ENCODE measurements at places on chromosomes 5 and 9.

- DNase-seq: no peak
These were observed 336.9 kb downstream of the DRD1 start for GRCh38 chr5:175107028-175107588.

GRCh38 chr5:76545184-76545583 is 78.0 kb downstream of the F2RL2 start:
- DNase-seq: no peak

GRCh38 chr9:20220286-20220685 is 402.0 kb downstream of the MLLT3 start:
- DNase-seq: no peak

GRCh38 chr5:10913841-10914240 is 152.8 kb upstream of the DAP start:
- DNase-seq: peak; percentile 86

- DNase-seq: peak; percentile 59
These were observed 623.3 kb downstream of the RAB3C start for GRCh38 chr5:59206132-59206581.

- DNase-seq: no peak
These were observed 164.4 kb downstream of the KDM4C start for GRCh38 chr9:6922124-6922676.

DNA sequence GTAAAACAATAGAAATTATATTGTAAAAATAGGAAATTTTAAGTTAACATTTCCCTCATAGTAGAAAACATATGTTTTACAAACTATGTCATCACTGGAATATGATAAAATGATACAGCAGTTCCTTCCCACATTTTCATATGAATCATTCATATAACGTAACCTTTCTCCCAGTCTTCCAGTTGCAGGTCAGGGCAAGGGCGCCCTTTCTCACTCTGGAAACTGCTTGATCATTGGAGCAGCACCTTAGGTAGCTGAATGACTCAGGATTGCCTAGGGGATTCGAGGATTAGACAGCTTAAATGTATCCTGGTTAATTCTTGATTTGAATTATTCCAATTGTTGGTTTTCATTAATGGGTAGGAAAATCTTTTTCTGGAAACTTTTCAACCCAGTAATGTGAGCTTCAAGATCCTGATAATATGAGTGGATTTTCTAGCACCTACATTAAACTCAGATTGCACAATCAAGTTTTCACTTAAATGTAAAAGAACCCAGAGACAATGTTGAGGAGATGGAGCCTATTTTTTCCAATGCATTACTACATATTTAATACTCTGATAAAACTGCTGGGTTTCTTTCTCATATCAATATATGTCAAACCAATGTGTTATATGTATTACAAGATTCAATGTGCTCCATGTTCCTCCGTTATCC is 32.6 kb upstream of the ANXA1 start:
- DNase-seq: no peak

DNA sequence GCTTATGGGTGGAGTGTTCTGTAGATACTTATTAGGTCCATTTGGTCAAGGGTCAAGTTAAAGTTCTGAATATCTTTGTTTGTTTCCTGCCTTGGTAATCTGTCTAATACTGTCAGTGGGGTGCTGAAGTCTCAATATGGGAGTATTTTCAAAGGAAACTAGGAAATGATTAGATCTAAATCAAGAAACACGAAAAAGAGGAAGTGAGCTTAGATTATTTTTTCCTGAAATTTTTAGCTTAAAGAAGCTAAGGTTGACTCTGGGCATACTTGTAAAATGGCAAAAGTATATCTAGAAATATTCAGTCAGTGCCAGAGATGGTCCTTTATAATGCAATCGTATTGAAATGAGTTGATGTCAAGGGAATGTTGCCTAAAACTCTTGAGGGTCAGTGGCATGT is 313.5 kb downstream of the ICE1 start:
- DNase-seq: no peak

- DNase-seq: no peak
These were observed 114.4 kb downstream of the PSD2 start for GRCh38 chr5:139910036-139910435.

DNA sequence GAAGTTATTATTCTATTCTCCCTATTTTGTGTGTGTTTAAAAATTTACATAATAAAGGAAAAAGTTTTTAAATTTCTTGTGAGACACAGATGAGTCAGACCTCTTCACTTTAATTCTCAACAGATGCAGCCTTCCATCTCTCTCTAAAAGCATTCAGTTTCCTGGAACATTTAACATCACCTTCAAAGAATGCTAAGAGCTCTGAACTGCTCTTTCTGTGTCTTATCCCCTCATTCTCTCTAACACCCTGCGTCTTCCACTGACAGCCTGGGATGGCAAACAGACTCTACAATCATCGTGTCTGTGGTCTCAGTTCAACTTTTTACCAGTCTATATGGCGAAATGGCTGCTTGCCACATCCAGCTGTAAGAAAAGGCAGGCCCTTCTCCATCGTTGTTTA is 173.0 kb downstream of the HINT1 start:
- peak; percentile 61 for DNase-seq

DNA sequence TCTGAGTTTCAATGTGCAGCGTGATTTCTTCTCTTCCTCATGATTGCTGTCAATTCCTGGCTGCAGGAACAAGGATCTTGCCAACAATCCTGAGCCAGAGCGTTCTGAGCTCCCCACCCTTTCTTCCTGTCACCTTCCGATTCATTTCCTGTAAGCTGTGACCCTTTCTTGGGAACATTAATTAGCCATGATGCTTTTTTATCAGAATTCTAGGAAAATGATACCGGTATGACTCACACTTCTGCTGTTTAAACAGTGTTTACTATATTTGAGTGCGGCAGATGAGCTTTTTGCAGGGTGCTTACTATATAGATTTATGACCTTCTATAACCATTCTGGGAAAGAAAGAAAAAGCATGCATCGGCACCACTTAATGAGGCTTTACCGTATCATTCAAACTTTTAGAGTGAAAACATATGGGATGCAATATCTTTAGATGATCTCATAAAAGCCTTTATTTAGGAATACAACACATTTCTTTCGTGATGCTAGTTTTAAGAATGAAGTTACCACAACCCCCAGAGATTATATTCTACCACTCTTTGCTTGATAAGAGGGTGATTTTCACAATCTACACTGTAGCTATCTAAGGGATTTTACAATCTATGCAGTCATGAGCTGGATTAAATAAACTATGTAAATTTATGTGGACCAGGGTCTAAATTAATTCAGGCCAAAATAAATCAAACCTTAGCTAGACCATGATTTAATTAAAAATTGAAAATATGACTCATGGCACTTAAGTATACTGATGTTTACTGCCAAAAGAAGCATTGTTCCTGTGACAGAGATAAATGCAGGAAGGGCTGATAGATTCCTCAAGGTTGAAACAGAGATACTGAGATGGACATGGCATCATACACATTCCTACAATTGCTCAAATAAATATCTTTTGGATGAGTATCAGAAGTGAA is 38.0 kb upstream of the OSMR start:
- DNase-seq: peak; percentile 77

GRCh38 chr5:32330126-32330971 is 17.6 kb upstream of the MTMR12 start:
- DNase-seq: no peak

DNA sequence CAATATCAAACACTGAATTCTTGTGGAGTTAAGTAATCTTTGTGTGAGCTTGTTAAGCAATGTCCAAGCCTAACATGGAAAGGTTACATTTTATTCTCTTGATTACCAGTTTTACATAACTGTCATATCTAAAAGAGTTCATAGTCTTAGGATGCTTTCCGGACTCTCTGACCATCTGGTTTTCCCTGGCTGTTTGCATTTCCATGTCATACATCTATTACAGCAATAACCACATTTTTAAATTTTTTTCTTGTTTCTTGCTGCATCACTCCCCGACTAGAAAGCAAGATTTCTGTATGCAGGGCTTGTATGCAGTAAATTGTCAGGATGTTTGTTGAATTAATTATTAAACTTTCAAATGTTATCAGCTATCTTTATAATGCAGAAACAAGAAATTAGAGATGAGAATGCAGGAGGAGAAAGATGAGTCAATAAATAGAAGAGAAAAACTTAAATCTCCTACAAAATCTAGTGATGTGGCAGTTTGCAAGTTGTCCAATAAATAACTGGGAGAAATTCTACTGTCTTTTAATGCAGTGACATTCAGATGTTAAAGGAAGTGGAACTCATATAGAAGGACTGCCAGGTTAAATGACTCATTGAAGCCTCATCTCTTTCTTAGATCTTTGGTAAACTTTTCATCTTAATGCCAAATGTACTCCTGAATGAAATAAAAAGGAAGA is 179.6 kb upstream of the SGCD start:
- peak; percentile 63 for DNase-seq

DNA sequence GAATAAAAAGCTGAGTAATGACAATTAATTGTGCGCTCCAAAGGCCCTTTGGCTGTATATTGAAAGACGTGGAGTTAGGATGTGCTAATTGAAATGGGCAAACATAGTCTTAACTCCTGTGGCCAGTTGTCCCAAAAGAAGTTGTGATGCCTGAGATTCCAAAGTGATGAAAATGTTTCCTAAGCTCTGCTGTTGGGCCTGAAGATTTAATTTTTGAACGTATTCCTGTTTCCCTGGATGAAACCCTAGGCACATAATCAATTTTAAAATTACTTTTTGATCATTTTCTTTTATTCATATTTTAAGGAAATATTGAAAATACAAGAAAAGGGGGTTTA is 87.9 kb downstream of the PRDM6 start:
- no peak for DNase-seq

GRCh38 chr9:118609355-118610044 is 759.7 kb downstream of the BRINP1 start:
- no peak for DNase-seq

- no peak for DNase-seq
These were observed 162.6 kb downstream of the TAF11L14 start for GRCh38 chr5:17796757-17797396.

GRCh38 chr5:60690326-60690725 is 9.6 kb downstream of the DEPDC1B start:
- no peak for DNase-seq

DNA sequence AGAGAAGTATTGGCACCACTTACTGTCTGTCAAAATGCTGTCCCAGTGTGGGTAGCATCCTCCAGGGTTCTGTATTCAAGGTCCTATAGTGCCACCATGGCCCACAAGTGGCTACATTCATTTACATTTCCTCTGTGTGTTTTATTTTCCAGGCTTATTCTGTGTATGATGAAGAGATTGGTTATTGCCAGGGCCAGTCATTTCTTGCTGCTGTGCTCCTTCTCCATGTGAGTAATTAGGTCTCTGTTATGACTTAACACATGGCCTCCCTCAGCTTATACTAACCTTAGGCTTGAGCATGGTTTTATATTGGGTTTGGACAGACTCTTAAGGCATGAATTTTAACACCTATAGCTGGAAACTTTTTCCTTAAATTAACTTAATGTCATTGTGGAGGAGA is 36.7 kb downstream of the GPR21 start:
- no peak for DNase-seq

DNA sequence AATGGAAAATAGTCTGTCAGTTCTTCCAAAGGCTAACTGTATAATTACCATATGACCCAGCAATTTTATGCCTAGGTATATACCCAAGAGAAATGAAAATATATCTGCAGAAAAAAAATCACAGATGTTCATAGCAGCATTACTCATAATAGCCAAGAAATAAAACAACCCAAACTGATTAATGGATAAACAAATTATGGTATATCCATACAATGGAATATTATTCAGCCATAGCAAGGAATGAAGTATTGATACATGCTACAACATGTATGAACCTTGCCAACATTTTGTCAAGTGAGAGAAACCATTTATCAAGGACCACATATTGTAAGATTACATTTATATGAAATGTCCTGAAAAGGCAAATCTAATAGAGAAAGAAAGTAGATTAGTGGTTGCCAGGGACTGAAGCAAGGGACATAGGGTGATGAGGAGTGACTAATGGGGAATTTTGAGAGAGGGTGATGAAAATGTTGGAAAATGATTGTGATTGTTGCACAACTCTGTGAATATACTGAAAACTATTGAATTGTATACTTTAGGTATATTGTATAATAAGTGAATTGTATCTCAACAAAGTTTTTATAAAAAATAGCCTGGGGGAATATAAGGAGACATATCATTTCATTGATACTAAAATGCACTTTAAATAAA is 114.4 kb downstream of the PBX3 start:
- DNase-seq: no peak

- DNase-seq: no peak
These were observed 244.8 kb downstream of the PBX3 start for GRCh38 chr9:125991886-125992529.

DNA sequence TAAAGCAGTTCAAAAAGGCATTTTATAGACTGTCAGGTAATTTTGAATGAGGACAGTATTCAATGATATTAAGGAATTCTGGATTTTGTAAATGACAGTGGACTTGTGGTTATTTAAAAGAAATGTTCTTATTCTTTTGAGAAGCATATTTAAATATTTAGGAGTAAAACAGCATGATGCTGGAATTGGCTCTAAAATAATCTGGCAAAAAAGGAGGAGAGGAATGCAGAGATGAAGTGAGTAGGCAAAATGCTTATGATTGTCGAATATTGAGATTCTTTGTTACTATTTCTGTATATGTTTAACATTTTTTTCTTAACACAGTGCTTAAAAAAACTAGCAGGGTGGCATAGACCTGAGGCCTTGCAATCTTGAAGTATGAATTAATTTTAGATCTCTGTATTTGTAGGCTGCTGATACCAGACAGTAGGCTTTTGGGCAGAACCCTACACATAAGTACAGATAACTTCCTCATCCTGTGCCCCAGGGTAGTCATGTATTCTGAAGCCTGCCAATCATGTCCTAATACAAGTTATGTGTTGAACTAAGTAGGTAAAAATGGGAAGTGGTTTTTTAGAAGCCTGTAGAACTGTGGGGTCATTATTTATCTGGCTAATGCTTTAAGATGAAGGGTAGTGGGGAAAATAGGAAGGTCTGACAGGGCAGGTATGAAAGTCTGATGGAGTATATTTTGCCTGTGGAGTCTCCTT is 9.4 kb downstream of the CD180 start:
- no peak for DNase-seq

DNA sequence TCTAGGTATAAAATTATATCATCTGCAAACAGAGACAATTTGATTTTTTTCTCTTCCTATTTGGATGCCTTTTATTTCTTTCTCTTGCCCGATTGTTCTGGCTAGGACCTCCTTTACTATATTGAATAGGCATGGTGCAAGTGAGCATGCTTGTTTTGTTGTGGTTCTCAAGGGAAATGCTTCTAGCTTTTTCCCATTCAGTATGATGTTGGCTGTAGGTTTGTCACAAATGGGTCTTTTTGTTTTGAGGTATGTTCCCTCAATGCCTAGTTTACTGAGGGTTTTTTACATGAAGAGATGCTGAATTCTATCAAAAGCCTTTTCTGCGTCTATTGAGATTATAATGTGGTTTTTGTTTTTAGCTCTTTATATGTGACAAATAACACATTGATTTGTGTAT is 198.2 kb upstream of the GHR start:
- DNase-seq: no peak
